ENCODE measurements at places on chromosomes 5 and 9. TPM values are rescaled to one million over a fixed set of nuclear protein-coding genes. Genes with fewer than 3 reads are reported as not detected.

- H3K27me3 ChIP-seq: no peaks in the 10 kb centered on the region
- H3K27ac ChIP-seq: no peak overlapping the region
- DNase-seq: no peak
- H3K4me1 ChIP-seq: no peaks in the 10 kb centered on the region
Observed at GRCh38 chr5:83441747-83442146, 29.8 kb upstream of the VCAN start.

DNA sequence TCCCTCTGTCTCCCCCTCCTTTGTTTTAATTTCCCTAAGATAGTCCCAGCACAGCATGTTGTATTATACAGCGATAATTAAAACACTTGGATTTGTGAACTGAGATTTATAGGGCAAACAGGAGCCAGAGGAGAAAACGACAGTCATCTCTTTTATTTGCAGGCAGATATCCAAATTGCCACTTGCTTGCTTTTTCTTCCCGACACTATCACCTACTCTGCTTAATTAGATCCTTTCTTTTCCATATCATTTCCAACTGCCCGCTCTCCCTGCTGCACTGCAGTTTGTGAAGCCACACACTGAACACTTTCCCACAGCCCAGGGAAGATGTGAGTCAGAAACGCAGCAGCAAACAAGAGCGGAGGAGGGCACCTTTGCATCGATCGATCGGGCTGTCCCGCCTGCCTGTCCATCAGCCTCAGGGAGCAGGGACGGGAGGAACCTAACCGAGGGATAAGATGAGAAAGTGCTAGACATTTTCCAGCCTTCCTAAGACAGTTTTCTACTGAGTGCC is 35.8 kb upstream of the SPRY4 start:
- H3K4me3 ChIP-seq: peak overlapping the region; percentile 46
- peaks cover 62% of the 10 kb centered on the region for H3K4me1 ChIP-seq
- no peaks in the 10 kb centered on the region for H3K27me3 ChIP-seq

GRCh38 chr5:149584121-149584520 is 2.8 kb downstream of the ARHGEF37 start:
- H3K4me3 ChIP-seq: no peak overlapping the region
- peaks cover 15% of the 10 kb centered on the region for H3K36me3 ChIP-seq
- H3K27me3 ChIP-seq: no peaks in the 10 kb centered on the region
- H3K27ac ChIP-seq: no peak overlapping the region
- H3K4me1 ChIP-seq: peaks cover 35% of the 10 kb centered on the region

DNA sequence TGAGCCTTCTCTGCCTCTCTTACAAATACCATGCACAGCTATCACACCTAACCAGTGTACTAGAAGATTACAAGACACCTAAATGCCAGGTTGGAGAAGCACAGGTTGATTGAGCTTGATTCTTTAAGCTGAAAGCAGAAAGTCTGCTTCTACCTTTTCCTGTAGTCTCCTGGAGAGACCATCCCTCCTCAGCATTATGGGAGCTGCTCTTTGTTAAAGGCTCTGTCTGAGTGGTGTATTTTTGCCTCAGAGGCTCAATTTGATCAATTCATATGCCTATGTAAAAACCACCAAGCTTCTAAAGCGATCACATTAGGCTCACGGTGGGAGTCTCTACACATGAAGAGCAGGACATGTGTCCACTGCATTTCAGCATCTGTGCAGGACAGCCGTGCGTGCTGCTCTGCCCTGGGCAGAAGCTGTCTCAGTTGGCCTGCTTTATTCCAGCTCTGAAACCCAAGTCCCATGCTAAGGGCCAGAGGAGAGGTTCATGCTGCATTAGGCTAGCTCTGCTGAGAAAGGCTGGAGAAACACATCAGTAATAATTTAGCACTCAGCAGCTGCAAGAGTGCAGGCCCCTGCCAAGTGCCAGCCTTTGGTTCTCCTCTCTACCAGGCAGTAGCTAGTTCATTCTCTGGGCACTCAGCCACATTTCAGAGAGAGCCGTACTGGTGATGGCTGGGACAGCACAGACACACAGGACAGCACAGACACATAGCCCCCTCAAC is 41.7 kb downstream of the TMEM167A start:
- H3K27ac ChIP-seq: no peak overlapping the region
- no peaks in the 10 kb centered on the region for H3K27me3 ChIP-seq
- H3K4me1 ChIP-seq: no peaks in the 10 kb centered on the region
- no peaks in the 10 kb centered on the region for H3K36me3 ChIP-seq
- no peak for DNase-seq
- H3K4me3 ChIP-seq: no peak overlapping the region

GRCh38 chr5:10761933-10762775 is 1.1 kb upstream of the DAP start:
- H3K36me3 ChIP-seq: peaks cover 49% of the 10 kb centered on the region
- H3K27me3 ChIP-seq: peaks cover 17% of the 10 kb centered on the region
- H3K27ac ChIP-seq: peak overlapping the region; percentile 15
- H3K4me1 ChIP-seq: peaks cover 21% of the 10 kb centered on the region
- DNase-seq: no peak
- H3K4me3 ChIP-seq: peak overlapping the region; percentile 97

- H3K27ac ChIP-seq: no peak overlapping the region
- H3K4me1 ChIP-seq: peaks cover 69% of the 10 kb centered on the region
- DNase-seq: peak; percentile 63
- no peaks in the 10 kb centered on the region for H3K27me3 ChIP-seq
- H3K4me3 ChIP-seq: no peak overlapping the region
- H3K36me3 ChIP-seq: no peaks in the 10 kb centered on the region
Observed at GRCh38 chr9:70113403-70114022, 69.9 kb downstream of the MAMDC2 start.

- peaks cover 21% of the 10 kb centered on the region for H3K4me1 ChIP-seq
- H3K36me3 ChIP-seq: peaks cover 16% of the 10 kb centered on the region
- H3K4me3 ChIP-seq: no peak overlapping the region
- no peaks in the 10 kb centered on the region for H3K27me3 ChIP-seq
- DNase-seq: no peak
- no peak overlapping the region for H3K27ac ChIP-seq
Observed at GRCh38 chr9:123331346-123332060, 24.5 kb upstream of the CRB2 start.

DNA sequence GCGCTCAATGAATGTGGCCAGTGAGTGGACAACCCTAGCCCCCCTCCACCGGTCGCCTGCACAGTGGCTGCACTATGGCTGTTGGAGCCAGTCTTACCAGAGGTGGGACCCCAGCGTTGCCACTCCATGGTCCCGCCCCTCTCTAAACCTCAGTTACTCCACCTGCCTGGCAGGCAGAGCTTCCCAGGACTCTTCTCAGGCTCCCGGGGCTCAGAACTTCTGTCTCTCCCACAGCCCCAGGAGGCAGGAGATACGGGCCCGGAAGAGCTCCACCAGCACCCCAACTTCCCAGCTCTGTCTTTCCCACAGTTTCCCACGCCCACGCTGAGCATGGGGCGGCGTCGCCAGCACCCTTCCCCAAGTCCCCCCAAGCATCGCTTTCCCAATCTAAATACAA is 975 bp downstream of the RASGEF1C start:
- H3K27ac ChIP-seq: no peak overlapping the region
- peaks cover 24% of the 10 kb centered on the region for H3K4me1 ChIP-seq
- peak overlapping the region; percentile 38 for H3K4me3 ChIP-seq
- DNase-seq: no peak

- H3K36me3 ChIP-seq: no peaks in the 10 kb centered on the region
- DNase-seq: no peak
- H3K4me1 ChIP-seq: no peaks in the 10 kb centered on the region
- no peak overlapping the region for H3K4me3 ChIP-seq
- H3K27ac ChIP-seq: no peak overlapping the region
Observed at GRCh38 chr5:73328640-73329039, 119.9 kb downstream of the FOXD1 start.

- no peak for DNase-seq
- H3K4me1 ChIP-seq: peaks cover 6% of the 10 kb centered on the region
- no peak overlapping the region for H3K27ac ChIP-seq
- H3K4me3 ChIP-seq: no peak overlapping the region
- H3K27me3 ChIP-seq: no peaks in the 10 kb centered on the region
- peaks cover 15% of the 10 kb centered on the region for H3K36me3 ChIP-seq
Observed at GRCh38 chr9:91411096-91411771, 12.4 kb downstream of the NFIL3 start.

GRCh38 chr5:109805883-109806282 is 116.2 kb downstream of the MAN2A1 start:
- no peaks in the 10 kb centered on the region for H3K27me3 ChIP-seq
- no peaks in the 10 kb centered on the region for H3K36me3 ChIP-seq
- H3K4me3 ChIP-seq: no peak overlapping the region
- DNase-seq: peak; percentile 34

GRCh38 chr5:76867827-76868693 is 18.2 kb downstream of the S100Z start:
- peaks cover 25% of the 10 kb centered on the region for H3K4me1 ChIP-seq
- peaks cover 8% of the 10 kb centered on the region for H3K36me3 ChIP-seq
- DNase-seq: peak; percentile 85
- H3K27ac ChIP-seq: peak overlapping the region; percentile 83
- no peaks in the 10 kb centered on the region for H3K27me3 ChIP-seq

DNA sequence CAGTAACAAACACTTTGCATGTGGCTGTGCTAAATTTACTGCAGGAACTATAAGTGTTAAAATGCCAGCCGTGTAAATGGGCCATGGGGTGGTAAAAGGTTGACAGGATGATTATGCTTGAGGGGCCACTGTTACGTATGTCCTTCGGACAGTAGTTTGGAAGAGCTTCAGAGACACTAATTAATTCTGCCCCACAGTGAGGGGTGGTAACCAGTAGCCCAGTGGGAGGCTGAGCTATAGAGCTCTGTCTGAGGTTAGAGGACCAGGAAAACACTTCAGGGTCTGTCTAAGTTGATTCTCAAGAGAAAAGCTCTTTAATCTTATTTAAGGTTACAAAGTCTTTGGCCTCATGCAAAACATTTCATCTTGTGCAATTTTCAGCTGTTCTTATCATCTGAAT is 176.6 kb downstream of the DMRTA1 start:
- DNase-seq: no peak
- H3K36me3 ChIP-seq: no peaks in the 10 kb centered on the region
- H3K27ac ChIP-seq: no peak overlapping the region
- no peaks in the 10 kb centered on the region for H3K27me3 ChIP-seq

GRCh38 chr5:147759441-147759840 is 23.1 kb downstream of the JAKMIP2 start:
- no peaks in the 10 kb centered on the region for H3K27me3 ChIP-seq
- H3K4me1 ChIP-seq: peaks cover 13% of the 10 kb centered on the region
- no peak overlapping the region for H3K27ac ChIP-seq
- H3K36me3 ChIP-seq: no peaks in the 10 kb centered on the region
- no peak overlapping the region for H3K4me3 ChIP-seq

DNA sequence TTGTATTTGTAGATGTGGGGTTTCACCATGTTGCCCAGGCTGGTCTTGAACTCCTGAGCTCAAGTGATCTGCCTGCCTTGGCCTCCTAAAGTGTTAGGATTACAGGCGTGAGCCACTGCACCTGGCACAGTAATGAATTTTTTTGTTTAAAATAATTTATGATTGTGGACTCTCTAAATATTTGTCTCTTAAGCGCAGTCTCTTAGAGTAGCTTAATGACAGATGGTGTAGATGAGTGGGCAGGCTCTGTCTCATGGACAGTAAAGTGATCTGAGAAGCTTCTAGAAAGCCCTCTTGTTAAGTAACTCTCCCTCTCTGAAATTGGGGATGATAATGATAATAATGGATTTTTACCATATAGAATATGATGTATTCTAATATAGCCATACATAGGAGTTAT is 47.5 kb upstream of the KIAA1958 start:
- no peak overlapping the region for H3K4me3 ChIP-seq
- no peak for DNase-seq
- H3K27ac ChIP-seq: no peak overlapping the region
- H3K27me3 ChIP-seq: no peaks in the 10 kb centered on the region

DNA sequence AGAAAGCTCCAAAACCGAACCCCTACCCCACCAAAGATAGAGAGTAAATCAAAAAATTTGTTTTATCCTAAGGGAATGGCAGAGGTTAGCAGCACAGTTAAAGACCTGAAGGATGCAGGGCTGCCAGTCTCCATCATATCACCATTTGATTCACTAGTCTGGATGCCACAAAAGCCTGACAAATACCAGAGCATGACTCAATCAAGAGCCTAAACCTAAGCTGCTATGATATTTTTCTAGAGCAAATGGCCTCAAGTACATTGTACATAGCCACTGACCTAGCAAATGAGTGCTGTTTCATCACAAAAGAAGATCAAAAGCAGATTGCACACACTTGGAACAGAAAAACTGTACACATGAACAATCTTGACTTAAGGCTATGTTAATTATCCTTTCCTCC is 48.0 kb downstream of the DPYSL3 start:
- H3K4me1 ChIP-seq: no peaks in the 10 kb centered on the region
- H3K27ac ChIP-seq: no peak overlapping the region
- no peaks in the 10 kb centered on the region for H3K27me3 ChIP-seq

GRCh38 chr9:87342743-87343142 is 154.9 kb upstream of the DAPK1 start:
- no peak for DNase-seq
- no peak overlapping the region for H3K27ac ChIP-seq
- H3K4me3 ChIP-seq: no peak overlapping the region
- no peaks in the 10 kb centered on the region for H3K36me3 ChIP-seq

DNA sequence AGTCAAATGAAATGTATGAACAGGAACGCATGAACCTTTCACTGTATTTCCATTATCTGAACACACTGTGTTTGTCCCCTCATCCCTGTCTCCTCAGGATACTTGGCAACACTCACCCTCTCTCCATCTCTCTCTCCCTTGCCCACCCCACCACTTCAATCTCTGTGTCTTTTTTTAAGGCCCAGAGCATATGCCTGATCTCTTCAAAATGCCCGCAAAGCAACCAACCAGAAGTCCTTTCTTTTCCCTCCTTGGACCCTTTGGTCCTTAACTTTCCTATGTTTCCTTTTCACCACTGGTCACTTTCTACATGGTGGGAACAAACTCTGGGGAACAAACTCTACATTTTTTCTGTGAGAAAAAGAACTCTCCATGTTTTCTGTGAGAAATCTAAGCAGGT is 3.2 kb upstream of the IRF1 start:
- peaks cover 52% of the 10 kb centered on the region for H3K4me1 ChIP-seq
- H3K27me3 ChIP-seq: no peaks in the 10 kb centered on the region
- H3K4me3 ChIP-seq: no peak overlapping the region
- no peak for DNase-seq
- H3K27ac ChIP-seq: no peak overlapping the region

- H3K4me1 ChIP-seq: no peaks in the 10 kb centered on the region
- DNase-seq: no peak
- H3K36me3 ChIP-seq: no peaks in the 10 kb centered on the region
- H3K27ac ChIP-seq: no peak overlapping the region
- H3K27me3 ChIP-seq: no peaks in the 10 kb centered on the region
- H3K4me3 ChIP-seq: no peak overlapping the region
Observed at GRCh38 chr5:167489202-167489601, 802.2 kb upstream of the WWC1 start.

Gene GFI1B
- not detected for total RNA-seq

Gene PGM5
- total RNA-seq: 0.87 TPM

Gene SLC25A2
- total RNA-seq: 0.27 TPM

Gene PARP8
- total RNA-seq: 44.1 TPM

Gene DIPK1B
- 4.0 TPM for total RNA-seq

Gene ZNF608
- 7.3 TPM for total RNA-seq

Gene OR1K1
- not detected for total RNA-seq

Gene SCGB3A1
- total RNA-seq: not detected

Gene ATP10B
- 3.7 TPM for total RNA-seq

Gene FOXD4L5
- 0.59 TPM for total RNA-seq

Gene GDNF
- not detected for total RNA-seq

Gene CCDC183
- 0.38 TPM for total RNA-seq

Gene JAKMIP2
- not detected for total RNA-seq

Gene RUSC2
- total RNA-seq: 8.6 TPM

Gene RORB
- total RNA-seq: not detected

Gene PCDHGB4
- 8.2 TPM for total RNA-seq
